ENCODE measurements at places on chromosomes 11 and 22.

- DNase-seq: no peak
Observed at GRCh38 chr11:45483416-45483815, 182.0 kb downstream of the CHST1 start.

DNA sequence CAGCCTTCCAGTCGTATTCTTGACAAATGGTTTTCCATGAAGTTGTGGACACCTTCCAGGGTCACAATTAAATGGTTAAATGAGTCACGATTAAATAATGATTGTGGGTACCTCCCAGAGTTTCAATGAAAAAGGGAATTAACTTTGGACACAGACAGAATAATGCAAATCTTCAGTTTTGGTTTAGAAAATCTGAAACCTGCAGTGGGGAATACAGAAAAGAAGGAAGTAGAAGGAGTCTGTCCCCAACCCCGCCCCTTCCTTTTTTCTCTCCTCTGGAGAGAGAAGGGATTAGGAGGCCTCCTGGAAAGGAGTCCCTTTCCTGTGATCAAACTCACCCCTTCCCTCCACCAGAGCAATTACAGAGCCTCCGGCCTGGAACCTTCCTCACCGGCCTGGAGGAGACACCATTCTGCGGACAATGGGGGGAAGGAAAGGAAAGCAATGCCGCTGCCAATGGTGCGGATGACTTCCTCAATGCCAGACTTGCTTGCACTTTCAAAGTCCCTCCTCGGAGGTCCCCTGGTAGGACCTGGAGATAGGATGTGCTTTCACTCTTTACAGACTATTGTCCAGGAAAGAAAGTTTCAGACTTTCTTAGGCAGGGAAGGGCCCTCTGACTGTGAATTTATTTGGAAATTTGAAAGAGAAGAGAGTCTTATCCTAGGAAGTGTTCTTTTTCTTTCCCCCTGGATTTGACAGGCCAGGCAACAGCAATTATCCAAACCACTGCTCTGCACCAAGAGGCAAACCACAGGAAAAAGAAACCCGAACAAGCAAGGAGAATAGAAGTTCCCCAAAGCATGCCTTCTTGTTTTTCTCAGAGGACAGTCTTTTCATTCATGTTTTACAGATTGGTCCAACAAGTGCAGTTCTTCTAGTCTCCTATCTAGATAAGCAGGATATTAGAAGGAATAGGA lies 86.8 kb downstream of the PTPRJ start:
- no peak for DNase-seq

- DNase-seq: no peak
Observed at GRCh38 chr11:125724125-125724524, 22.0 kb upstream of the PATE1 start.

DNA sequence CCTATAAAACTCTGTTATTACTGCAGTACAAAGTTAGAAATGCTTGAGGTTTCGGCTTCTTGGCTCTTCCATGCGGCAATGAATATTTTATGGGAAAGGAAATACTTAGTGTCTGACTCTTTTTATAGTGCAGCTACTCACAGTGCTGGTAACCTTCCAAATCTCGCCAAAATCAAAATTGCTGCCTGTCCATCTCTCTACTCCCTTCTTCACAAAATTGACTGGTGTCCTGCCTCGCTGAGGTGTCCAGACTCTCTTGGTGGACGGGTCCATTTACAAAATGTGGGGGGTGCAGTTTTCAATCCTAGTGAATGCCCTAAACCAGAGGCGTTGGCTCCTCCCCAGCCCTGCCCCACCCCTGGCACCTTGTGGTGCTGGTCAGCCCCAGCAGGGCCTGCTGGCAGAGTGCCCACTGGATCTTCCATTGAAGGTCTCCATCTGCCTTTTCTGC lies 73.5 kb downstream of the ZBTB16 start:
- no peak for DNase-seq

DNA sequence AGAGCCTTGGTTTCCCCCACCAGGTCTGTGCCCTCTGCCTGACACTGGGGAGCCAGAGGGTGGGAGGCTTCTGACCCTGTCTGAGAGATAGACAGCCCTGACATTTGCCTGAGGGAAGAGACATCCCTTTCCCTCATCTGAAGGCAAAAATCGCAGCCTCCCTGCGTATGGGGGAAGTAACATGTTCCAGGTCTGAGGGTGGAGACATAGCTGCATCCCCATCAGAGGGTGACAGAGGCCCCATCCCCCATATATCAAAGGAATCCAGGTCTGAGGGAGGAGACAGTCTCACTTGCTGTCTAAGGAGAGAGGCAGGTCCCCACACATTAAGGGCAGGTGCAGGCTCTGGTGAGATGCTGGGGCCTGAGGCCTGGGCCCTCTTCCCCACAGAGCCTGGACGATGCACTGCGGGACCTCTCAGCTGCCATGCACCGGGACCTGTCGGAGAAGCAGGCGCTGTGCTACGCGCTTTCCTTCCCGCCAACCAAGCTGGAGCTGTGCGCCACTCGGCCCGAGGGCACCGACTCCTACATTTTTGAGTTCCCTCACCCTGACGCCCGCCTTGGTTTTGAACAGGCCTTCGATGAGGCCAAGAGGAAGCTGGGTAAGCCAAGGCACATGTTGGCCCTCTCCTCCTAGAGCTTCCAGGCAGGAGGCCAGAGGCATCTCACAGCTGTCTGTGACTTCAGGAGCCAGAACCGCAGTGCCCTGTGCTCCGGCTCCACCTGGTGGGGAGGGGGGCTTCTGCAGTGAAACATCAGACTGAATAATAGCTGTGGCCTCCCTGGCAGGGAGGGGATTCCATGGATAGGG lies 16.1 kb upstream of the RELT start:
- DNase-seq: no peak

DNA sequence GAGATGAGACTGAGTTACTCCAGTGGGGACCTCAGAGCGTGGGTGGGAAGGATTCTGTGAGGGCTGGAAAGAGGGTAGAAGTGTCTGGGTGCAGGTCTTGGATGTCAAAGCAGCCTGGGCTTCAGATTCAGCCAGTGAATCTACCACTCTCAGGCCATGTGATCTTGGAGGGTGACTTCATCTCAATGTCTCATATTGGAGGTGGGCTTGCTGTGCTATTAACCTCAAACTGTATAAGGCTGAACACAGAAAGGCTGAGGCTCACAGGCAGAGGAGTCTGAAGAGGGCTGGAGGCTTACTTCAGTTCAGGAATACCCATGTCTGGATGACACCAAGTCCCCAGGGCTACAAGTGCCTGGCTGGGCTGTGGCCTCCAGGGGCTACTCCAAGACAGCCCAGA lies 63.4 kb downstream of the CSNK2A3 start:
- DNase-seq: no peak

GRCh38 chr11:64675450-64676260 lies 47.3 kb downstream of the NRXN2 start:
- no peak for DNase-seq

- no peak for DNase-seq
Observed at GRCh38 chr11:63870351-63871140, 31.6 kb downstream of the MARK2 start.

- no peak for DNase-seq
Observed at GRCh38 chr22:20750461-20751184, 23.3 kb upstream of the SERPIND1 start.

- DNase-seq: no peak
Observed at GRCh38 chr11:18229501-18229900, 7.1 kb downstream of the SAA4 start.

- DNase-seq: no peak
Observed at GRCh38 chr11:134731213-134731961, 319.3 kb upstream of the B3GAT1 start.

DNA sequence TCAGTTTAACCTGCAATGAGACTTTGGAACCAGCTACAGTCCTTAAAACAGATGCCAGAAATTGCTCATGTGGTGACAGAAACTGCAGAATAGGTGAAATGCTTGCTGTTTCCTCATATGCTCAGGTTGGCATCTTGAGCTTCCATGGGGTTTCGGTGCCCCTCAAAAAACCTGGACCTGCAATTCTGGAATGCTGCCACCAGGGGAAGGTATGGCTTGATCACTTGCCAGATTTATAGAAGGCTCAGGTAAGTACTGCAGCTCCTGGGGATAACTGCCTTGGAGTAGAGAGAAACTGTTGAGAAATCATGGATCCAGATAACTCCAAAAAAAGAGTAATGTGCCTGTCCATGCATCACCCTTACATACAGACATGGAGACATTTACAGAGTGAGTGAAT lies 113.0 kb downstream of the CTTN start:
- DNase-seq: no peak

- no peak for DNase-seq
Observed at GRCh38 chr22:30763815-30764673, 69.4 kb downstream of the OSBP2 start.

DNA sequence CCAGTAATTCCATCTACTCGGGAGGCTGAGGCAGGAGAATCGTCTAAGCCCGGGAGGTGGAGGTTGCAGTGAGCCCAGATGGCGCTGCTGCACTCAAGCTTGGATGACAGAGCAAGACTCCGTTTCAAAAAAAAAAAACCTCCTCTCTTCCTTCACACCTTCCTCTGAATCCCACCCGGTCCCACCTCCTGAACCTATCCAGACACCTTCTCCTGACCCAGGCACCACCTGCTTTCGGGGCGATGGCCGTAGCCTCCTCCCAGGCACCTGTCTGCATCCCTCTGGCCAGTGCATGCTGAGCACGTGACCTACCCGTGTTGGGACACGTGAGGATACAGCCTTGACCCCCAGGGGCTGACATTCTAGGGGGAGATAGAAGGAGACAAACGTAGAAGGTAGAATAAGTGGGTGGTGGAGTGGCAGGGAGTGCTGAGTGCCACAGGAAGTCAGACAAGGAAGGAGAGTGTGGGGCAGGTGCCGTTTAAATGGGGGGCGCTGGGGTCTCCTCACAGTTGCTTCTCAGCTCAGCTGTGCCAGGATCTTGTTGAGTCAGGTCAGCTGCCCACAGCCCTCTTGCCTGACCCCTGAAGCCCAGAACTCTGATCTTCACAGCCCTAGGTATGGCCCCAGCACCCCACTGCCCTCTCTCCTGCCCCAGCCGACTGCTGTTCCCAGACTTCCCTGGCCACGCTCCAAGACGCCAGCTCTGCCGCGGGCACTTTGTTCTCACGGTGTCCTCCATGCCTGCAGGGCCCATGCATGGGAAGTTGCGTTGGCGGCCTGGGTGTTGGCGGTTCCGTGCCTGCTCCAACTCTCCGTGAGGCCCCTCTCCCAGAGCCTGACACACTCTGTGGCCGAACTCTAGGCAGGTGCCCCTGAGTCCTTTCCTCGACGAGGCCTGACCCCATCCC lies 1.2 kb upstream of the MIOX start:
- DNase-seq: no peak

- no peak for DNase-seq
Observed at GRCh38 chr22:31248138-31248745, 36.1 kb downstream of the LIMK2 start.

DNA sequence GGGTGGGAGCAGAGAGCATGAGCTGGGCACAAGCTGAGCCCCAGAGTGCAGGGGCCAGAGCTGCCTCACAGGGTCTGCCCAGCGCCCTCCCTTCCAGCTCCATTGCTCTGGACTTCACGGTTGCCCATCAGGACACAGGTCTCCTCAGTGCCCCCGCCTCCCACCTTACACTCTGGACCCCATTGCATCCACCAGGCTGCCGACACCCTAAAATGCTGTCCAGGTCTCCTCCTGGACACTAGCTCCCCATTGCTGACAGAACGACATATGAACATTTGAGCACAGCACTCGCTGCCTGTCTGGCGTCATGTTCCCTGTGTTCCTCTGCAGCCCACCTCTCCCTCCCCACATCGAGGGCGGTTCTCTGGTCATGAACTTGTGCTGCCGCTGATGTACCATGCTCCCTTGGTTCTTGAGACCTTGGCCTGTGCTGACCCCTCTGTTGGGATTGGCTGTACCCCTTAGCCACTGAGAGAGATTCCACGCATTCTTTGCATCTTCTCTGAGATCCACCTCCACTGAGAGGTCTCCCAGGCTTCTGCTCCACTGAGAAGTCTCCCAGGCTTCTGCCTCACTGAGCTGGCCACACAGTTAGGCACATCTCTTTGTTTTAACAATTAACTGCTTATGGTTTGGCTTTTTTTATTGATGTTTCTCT lies 34.2 kb upstream of the NECTIN1 start:
- DNase-seq: no peak

DNA sequence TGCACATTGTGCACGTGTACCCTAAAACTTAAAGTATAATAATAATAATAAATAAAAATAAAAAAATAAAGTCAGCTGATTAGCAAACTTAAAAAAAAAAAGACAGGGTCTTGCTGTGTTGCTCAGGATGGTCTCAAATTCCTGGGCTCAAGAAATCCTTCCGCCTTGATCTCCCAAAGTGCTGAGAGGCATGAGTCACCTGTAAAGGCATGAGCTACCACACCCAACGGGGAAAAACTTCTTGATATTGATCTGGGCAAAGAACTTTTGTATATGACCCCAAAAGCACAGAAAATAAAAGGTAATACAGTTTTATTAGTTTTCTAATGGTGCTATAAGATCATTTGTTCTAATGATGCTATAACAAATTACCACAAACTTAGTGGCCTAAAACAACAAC lies 46.1 kb downstream of the ENTHD1 start:
- DNase-seq: no peak

DNA sequence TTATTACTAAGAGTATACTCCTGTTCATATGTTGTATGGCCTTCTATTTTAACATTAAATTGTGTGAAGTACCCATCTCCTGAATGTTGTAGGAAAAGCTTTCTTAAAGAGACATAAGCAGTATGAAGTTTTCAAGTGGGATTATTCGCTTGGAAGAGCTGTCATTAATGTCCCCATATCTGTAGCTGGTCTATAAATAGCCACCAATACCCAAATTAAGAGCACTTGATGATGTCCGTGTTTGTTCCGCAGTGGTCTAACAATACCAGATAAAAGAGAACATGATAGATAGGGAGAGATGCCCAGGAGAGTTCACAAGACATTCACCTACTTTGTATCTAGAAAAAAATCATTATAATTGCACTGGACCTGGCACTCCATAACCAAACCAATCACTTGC lies 527.6 kb downstream of the DLG2 start:
- no peak for DNase-seq

GRCh38 chr22:29912605-29913398 lies 29.8 kb downstream of the MTMR3 start:
- DNase-seq: no peak

- DNase-seq: no peak
Observed at GRCh38 chr11:37671321-37671720, 1073.3 kb upstream of the RAG2 start.

DNA sequence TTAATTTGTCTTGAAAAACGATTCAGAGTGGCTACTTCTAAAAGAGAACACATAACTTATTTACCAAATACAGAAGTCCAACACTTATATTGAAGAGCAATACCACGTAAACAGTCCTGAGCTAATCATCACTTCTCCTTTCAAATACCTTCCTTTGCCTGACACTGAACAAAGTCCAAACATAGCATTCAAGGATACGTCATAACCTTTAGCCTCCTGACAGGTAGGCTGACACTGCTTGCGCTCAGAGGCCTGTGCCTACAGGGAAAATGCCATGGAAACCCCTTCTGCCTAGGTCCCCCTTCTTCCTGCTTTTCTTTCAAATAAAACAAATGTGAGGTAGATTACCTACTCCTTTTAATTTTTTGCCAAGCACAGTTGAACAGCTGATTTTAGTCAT lies 510.0 kb downstream of the INSC start:
- DNase-seq: no peak

GRCh38 chr11:62542750-62543567 lies 3.6 kb downstream of the AHNAK start:
- peak; percentile 74 for DNase-seq

All from frontal cortex (tissue), 4 donors.